Fibroblast of skin of left biceps (primary cell): ENCODE measurements at places on chromosomes 13 and 19.

GRCh38 chr13:28628241-28628640 lies 30.7 kb upstream of the POMP start:
- no peak for DNase-seq

DNA sequence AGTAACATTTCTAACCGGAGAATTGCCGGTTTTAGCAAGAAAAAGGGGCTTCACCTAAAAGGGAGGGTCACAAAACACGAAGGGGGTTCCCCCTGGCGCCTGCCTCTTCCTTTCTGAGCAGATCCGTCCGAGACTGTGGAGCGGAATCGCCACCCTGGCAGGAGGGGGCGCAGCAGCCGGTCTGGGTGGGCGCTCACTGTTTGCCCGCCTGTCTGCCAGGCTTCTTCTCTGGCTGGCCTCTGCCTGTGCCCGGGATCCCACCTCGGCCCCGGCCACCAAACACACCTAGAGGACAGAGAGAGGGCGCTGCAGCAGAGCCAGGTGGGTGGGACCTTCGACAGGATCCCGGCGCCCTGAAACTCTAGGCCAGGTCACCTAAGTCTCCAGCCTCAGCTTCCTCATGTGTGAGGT lies 15.6 kb downstream of the LSM4 start:
- DNase-seq = no peak

DNA sequence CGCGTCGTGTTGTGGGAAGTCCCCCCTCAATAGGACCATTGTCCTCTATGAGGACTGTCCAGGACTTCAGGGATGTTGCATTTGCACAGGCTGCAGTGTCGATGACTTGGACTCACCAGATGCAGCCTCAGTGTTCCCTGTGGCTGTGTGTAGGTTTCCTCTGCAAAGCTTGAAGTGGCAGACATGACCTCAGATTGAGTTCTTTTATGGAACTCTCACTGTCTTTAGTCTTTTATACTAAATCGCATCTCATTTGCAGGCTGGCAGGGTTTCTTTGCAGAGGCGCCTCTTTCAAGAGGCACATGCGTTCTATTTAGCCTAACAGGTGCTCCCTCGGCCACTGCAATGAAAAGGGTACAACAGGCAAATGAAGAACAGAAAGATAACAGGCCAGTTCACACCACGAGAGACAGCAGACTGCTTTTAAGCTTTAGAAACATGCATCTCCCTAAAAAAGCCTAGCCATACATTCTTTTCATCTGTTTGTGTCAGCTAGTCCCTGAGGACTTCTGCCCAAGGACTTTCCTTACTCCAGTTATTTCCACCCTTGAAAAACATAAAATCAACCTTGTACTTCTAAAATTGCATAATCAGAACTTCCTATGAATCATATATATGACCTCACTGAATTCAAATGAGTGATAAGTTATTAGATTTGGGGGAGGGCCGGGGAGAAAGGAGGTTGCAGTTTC lies 118.4 kb downstream of the RAB20 start:
- DNase-seq = no peak

GRCh38 chr19:46963093-46963734 lies 56.4 kb upstream of the NPAS1 start:
- peak; percentile 86 for DNase-seq

GRCh38 chr13:26919311-26919710 lies 158.7 kb upstream of the GPR12 start:
- no peak for DNase-seq

DNA sequence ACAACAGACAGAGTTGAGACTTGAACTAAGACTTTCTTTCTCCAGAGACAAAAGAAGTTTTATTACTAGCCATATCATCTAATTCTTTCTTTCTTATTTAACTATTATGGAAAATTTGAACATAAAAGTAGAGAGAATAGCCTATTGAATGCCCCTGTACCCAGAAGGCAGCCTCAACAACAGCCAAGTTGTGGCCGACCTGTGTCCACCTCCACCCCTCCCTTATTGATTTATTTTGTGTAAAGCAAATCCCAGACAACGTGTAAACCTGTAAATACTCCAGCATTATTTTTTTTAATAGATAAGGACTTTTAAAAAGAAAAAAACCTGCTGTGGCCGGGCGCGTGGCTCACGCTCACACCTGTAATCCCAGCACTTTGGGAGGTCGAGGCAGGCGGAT lies 26.1 kb upstream of the FXYD3 start:
- no peak for DNase-seq

DNA sequence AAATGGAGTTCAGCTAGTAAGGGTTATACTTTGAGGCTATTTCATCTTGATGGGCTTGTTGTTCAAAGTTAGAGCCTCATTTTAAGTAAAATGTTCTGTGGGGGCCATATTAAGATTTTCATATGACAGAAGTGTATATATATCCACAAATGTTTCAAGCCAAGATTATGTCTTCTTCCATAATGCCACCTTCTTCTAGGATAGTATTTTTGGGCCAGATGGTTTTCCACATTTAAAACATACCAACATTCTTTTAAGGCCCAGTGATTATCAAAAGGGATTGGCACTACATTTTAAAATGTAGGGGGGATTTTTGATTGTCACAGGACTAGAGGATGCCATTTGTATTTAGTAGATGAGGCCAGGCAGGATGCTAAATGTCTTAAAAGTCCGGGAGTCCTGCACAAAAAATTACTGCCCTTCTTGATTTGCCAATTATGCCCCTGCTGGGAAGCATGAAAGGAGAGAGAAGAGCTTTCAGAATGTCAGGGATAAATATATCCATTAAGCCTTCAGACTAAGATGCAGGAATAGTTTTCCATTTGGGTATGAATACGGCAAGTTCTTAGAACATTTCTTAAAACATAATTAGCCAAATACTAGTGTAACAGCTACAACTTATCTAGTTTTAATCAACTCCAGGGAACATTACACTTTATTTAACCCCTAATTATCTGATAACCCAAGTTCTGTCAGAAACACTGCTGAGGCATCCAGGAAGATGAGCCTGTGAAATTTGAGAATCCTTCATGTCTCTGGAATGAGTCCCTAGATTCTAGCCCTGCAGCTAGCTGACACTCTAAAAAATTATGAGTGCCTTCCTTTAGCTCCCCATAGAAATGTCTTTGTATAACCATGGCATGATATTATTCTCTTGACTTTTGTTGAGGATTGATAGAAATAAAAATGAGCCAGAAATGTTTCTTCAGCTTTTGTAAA lies 34.0 kb downstream of the ITM2B start:
- DNase-seq = no peak
